ENCODE measurements at places on chromosomes 3 and 15.

DNA sequence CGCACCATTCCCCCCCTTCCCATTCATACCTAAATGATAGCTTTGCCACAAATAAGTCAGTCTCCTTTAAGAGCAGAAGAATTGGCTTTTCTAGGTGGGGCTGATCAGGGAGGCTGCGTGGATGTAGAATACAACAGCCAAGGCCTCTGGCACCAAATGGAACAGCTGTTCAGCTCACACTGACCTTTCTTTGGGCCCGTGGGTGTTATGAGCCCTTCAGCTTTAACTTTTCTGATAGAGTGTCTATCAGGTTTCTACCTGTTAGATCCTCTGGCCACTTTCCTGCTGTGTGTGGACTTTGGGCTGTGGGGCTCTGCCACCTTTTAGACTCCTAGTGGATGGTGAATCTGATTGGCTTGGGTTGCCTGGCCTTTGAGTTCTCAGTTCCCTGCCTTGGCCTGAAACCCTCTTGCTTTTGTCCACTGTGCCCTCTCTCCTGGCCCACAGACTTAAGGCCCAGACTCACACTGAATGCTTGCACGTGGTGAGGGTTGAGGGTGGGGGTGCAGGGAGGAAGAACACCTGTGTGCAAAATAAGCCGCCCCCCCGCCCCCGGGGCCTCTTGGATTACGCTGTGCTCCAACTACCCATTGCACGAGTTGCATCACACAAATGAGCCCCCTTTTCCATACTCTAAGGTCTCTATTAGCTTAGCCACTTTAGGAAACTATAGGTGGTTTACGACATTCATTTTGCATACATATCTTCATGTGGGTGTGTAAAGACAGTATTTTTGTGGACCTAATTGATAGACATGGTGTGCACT lies 1.3 kb upstream of the RFX7 start:
- no peak for DNase-seq

- no peak for DNase-seq
Observed at GRCh38 chr3:46235425-46235824, 6.8 kb upstream of the CCR3 start.

- DNase-seq: no peak
Observed at GRCh38 chr3:134357914-134358811, 16.1 kb downstream of the AMOTL2 start.

DNA sequence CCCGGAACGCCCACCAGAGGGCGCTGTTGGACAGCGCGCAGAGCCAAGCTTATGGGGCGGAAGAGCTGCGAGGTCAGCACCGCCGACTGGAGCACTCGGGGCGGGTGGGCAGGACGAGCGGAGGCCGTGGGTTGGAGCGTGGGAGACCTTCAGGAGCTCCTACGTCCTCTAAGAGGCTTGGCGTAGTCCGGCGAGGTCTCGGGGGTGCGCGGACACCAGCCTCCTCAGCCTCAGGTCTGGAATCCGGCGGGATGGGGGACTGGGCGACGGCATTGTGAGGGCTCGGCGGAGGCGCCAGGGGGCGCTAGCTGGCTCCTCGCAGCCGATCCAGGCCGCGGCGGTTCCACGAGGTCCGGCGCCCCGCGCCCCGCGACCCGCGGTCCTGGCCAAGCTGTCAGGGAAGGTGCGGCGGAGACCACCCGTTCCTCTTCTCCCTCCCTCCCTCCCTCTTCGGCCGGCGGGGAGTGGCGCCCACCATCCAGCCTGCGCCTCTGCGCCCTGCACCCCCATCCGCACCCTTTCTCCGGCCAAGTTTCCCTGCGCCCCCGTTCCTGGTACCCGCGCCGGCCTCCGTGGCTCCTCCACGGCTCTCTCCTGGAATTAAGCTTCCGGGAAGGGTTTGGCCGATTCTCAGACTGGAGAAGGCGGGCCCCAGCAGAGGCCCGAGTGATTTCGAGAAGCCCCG lies 24.3 kb upstream of the POLG start:
- no peak for DNase-seq

DNA sequence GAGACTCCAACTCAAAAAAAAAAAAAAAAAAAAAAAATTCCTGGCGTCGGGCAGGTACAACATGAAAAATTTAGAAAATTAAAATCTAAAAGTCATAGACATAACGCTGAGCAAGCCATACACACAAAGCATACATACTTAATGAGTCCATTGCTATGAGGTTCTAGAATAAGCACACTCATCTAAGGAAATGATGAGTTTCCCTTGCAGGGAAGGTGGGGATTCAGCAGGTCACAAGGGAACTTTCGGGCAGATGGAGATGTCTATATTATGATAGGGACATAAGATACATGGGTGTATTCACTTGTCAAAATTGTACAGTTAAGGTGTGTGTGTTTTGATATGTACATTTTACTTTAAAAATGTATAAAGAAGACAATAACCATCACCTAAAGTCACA lies 120.2 kb upstream of the LIPC start:
- no peak for DNase-seq

DNA sequence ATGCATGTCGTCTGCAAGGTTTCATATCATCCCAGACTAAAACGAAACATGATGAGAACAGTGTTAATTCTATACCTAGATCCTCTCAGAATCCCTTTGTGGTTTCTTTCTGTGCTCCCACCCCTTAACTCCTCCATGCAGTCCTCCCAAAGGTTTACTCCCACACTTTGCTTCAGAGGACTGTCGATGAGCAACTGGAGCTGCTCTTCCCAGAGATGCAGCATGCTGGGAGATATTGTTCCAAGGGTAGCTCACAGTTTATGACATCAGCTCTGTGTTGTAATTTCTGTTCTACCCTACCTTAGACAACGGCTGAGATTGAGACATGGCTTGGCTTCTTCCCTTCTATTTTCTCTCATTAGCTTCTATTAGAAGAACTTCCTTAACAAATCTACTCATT lies 313.0 kb upstream of the COL8A1 start:
- no peak for DNase-seq

DNA sequence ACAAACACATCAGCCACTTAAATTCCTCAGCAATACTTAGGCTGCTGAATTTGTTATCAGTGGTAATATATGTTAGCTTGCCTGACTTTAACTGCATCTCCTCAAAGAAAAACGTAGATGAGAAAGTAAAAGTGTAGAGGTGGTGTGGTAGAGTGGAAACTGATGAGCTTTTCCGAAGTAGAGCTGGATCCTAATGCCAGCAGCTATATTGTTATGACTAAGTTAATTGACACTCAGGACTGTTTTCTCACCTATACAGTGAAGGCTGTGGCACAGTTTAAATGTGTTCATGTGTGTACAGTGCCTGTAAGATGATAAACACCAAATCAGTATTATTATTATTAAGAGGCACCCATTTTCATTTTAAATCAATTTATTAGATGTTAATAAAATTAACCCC lies 174.9 kb downstream of the TNIK start:
- no peak for DNase-seq

DNA sequence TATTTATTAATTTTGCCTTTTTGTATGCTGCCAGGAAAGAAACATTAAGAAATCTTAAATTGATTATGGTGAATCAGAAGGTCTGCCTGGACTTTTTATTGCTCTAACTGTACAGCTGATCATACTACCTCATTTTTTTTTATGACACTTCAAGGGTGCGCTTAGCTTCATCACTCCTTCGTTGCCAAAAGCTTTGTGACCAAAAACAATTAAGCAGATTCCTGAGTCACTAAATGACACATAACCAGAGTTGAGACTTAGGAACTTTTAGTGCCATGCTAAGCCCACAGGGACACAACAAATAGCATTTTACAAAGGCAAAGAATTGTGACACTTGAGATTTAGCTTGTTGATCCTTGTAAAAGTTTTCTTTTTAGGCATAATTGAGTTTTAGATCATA lies 4.9 kb downstream of the ADIPOQ start:
- DNase-seq: no peak

- DNase-seq: no peak
Observed at GRCh38 chr3:101999177-101999779, 150.0 kb downstream of the NFKBIZ start.

DNA sequence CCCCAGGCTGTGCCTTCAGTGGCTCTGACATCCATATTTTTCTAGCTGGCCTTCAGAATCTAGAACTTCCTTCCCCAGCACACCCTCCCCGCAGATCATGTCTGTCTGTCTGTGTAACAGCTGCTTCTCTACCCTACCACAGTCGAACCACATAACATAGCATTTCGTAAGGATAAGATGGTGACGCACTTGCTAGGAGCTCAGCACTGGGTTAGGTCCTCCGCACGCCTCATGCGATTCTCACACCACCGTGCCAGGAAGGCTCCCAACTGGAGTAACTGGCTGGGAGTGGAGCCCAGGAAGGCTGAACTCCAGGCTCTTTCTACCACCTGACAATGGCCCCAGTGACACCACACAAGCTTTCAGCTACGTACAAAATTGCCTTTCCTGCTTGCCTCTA lies 168.6 kb downstream of the STT3B start:
- DNase-seq: no peak

DNA sequence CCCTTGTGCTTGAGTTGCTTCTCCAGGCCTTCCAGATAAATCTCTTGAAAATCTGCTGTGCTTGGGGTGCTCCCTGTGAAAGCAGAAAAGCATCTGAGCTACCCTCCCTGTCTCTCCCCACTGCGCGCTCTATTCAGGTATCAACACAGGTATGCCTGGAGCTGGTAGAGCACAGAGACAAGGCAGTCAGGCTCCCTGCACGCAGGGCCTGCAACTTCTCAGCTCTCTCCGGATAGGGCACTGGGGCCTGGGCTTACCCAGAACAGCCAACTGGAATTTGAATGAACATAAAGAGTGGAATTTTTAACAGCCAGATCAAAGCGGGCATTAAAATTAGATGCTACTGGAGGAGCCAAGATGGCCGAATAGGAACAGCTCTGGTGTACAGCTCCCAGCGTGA lies 183.6 kb downstream of the XXYLT1 start:
- DNase-seq: no peak

GRCh38 chr3:150942221-150942620 lies 30.3 kb downstream of the CLRN1 start:
- DNase-seq: no peak

- no peak for DNase-seq
Observed at GRCh38 chr15:48514103-48514816, 131.2 kb downstream of the FBN1 start.

DNA sequence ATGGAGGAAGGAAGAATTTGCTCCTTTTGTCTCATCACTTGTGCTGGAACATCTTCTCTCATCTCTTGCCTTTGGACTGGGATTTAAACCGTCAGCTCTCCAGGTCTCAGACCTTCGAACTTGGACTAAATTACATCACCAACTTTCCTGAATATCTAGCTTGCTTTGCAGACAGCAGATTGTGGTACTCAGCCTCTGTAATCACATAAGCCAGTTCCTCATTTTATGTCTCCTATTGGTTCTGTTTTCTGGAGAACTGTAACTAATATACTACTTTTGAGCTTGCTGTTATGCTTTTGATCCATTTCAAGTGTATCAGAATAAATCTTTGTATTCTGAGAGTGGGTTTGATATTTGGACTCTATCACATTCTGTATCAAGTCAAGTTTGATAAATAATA lies 164.3 kb upstream of the VEPH1 start:
- no peak for DNase-seq

- DNase-seq: no peak
Observed at GRCh38 chr3:45261333-45262110, 35.4 kb upstream of the TMEM158 start.

GRCh38 chr15:77656294-77656693 lies 23.6 kb upstream of the LINGO1 start:
- no peak for DNase-seq

GRCh38 chr15:71254491-71254890 lies 139.2 kb downstream of the THSD4 start:
- DNase-seq: no peak

DNA sequence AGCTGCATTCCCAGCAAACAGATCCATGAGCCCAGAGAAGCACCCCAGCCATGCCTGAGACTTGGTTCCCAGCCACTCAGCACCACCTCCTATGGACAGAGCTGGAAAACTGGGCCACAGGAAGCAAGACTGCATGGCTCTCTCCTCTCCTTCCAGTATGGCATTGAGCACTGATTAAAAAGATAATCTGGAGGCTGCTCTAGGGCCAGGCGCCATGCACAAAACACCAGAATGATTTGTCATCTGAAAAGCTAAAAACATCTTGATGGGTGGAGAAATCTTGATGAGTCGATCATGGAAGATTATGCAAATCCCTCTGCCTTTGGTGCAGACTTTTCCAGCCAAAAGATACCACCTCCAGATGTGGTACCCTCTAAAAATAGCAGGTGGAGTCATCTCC lies 62.7 kb upstream of the MRPS22 start:
- DNase-seq: no peak

DNA sequence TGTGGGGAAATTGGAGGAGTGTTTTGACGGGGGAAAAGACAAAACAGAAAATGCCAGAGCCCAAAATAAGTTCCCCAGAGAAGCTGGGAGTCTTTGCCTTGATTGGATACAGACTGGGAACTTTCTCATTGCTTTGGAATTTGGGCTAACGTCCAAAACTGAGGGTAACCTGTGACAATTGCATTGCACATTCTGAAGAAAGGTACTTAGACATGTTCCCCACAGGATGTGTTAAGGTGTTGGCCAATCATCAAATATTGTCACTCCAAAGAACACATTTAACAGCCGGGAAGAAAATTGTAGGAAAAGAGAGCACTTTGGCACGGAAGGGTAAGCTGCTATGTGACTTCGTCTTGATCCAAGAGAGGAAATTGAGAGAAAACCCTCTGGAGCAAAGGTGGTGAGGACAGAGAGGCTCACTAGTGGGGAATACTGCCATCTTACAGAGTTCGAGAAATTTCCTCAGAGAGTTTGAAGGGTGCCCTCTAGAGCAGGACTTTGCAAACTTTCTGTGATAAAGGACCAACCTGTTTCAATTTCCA lies 619.5 kb upstream of the TBL1XR1 start:
- no peak for DNase-seq

- DNase-seq: no peak
Observed at GRCh38 chr3:83454353-83454752, 1504.4 kb upstream of the CADM2 start.

GRCh38 chr3:98786364-98787006 lies 23.3 kb downstream of the ST3GAL6 start:
- no peak for DNase-seq

GRCh38 chr3:197031315-197032285 lies 2.0 kb upstream of the MELTF start:
- DNase-seq: no peak

DNA sequence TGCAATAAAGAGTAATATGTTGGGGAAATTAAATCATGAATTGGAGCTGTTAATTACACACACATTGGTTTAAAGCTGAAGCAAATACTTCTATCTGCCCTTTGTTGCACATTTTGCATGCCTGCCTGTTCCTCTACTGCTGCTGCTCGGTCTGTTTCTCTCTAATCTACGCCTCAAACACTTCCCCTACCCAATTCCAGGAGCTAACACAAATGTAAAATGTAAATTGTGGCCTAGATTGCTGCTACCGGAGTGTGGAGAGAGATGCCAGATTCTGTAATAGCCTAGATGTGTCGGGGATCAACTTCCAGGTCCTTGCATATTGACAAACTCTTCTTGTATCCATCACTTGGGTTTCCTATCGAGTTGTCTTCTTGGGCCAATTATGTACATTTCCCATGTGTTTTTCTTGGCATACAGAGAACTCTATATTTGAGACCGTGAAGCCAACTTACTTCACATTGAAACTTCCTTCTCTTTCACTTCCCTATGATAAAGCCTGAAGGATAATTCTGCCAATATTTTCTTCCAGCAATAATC lies 450.4 kb upstream of the NR2F2 start:
- no peak for DNase-seq

Measured in activated naive CD8-positive, alpha-beta T cell treated with anti-CD3 and anti-CD28 coated beads, Interleukin-2, amount 50 U/mL, for 16 hours (primary cell).